ENCODE measurements at places on chromosomes 16 and 17. TPM values are rescaled to one million over a fixed set of nuclear protein-coding genes. Genes with fewer than 3 reads are reported as not detected.

DNA sequence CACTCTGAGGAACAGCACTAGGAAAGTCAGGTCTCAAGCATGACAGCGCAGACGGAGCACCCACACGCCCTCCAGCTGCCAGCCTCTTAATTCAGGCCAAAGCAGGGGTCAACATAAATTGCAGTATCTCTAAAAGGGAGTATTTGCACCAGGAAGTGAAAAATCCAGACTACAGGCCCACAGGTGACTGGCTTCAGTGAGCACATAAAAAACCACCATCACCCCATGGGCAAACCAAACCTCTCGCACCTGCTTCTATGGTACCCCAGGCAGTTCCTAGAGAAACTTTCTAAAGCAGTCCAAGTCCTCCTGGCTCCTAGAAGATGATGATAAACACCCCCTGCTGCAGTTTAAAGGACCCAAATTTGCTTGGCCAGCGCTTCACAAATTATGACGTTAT, 129.8 kb downstream of the ZNF423 start:
- 0 out of 2 replicates have a peak, but pooled peaks cover 6% of the 10 kb centered on the region for H3K36me3 ChIP-seq
- no peak overlapping the region for H3K27ac ChIP-seq
- H3K27me3 ChIP-seq = no peaks in the 10 kb centered on the region
- H3K4me1 ChIP-seq = no peaks in the 10 kb centered on the region

- DNase-seq = no peak
- H3K27ac ChIP-seq = no peak overlapping the region
- no peaks in the 10 kb centered on the region for H3K36me3 ChIP-seq
Measured at GRCh38 chr17:43695970-43696865, 34.5 kb upstream of the MEOX1 start.

- H3K27ac ChIP-seq = no peak overlapping the region
- peak; percentile 58 for DNase-seq
- no peaks in the 10 kb centered on the region for H3K27me3 ChIP-seq
- H3K4me3 ChIP-seq = no peak overlapping the region
Measured at GRCh38 chr16:73546341-73546845, 498.5 kb upstream of the ZFHX3 start.

DNA sequence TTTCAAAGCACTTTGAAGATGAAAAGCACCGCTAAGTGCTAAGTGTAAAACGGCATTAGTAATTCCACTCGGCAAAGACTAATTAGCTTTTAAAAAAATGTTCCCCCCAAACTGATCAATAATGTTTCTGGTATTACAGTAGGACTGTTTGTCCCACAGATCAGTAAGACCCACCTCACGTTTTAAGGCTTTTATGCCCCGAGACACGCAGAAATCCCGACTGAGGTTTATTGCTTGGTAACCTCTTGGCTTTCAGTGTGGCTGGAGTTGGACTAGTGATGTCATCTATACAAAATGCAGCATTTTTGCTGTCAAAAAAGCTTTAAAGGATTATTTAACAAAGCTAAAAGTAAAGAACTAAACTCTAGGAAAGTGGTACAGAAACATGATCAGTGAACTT, 414.6 kb upstream of the PSMD7 start:
- no peaks in the 10 kb centered on the region for H3K27me3 ChIP-seq
- peaks cover 16% of the 10 kb centered on the region for H3K4me1 ChIP-seq

DNA sequence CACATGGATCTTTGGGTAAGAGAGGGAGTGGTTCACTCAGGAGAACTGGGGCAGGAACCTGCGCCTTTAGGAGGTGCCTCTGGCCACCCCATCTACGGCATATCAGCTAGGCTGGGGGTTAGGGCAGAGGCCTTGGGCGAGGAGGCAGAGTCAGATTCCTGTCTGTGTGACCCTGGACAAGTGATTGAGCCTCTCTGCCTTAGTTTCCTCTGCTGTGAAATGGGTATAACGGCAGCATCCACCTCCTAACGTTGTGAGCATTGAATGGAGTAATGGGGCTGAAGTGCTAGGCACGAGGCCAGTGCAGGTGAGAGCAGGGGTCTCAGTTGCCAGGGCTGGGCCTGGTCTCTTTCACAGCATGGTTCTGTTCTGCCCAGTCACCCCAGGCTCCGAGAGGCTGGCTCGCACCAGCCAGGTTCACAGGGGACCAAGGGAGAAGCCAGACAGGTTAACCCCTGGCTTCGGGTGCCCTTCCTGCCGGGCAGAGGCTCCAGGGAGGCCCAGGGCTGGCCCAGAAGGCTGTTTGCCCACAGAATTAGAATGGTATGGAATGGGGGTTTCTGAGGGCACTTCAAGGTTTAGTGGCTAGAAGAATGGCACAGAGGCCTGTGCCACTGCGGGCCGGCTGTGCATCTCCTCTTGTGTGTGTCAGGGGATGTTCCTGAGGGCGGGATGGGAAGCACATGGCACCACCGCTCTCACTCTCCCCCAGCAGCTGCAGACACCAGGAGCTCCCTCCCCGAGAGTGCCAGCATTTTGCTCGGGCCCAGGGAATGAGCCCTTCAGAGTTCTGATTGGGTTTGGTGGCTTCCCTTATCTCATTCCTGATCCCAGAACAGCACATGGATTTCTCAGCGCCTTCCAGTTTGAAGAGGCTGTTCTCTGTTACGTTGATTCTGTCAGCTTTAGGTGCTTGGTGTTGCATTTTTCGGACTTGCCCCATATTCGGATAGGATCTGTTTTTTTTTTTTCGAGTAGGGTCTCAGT, 23.8 kb downstream of the UNC13D start:
- no peaks in the 10 kb centered on the region for H3K4me1 ChIP-seq
- no peak overlapping the region for H3K4me3 ChIP-seq
- no peaks in the 10 kb centered on the region for H3K27me3 ChIP-seq
- no peak overlapping the region for H3K27ac ChIP-seq

Gene OR2C1
- total RNA-seq = not detected

Gene C1QL1
- total RNA-seq = 14.4 TPM

Gene GPR139
- 1.8 TPM for total RNA-seq

Gene ARHGAP44
- total RNA-seq = 10.1 TPM

Gene RHBDF1
- 15.3 TPM for total RNA-seq

Data from GM23338 (cell line).